Adrenal gland (tissue), 19 donors: ENCODE measurements at places on chromosomes 5 and 9.

DNA sequence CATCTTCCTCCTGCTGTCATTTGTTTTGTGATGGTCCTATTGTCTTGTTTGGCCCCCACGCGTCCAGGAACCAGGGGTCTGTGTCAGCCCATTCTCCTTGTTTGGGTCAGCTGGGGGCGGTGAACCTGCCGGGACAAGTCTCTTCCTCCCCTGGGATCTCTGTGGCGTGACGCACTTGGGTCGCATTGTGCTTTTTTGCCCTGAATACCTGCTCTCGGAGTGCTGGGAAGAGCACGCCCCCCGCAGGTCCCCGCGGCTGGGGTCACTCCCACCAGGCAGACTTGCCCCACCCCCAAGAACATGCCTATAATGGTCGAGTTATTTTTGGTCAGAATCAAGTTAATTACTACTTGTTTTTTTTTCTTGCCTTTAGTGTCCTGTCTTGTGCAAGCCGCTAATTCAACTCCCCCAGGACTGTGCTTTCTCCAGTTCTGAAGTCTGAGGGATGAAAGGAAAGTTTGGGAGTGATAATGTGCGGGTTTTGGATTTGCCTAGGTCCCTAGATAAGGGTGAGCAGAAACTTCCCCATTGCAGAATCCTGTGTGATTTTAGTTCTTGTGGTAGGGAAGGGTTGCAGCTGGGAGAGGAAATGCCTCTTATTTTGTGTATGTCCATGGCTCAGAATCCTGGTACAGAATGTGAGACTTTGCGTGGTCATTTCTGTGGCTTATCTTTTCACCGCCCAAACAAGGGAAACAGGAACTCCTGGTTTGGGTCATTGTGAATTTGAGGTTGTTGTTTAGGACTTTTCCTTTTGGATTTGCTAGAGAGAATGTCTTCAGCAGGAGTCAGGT is 789 bp downstream of the ACER2 start:
- peak; percentile 57 for DNase-seq

- DNase-seq: peak; percentile 59
Observed at GRCh38 chr5:142360607-142361120, 35.8 kb upstream of the SPRY4 start.

- DNase-seq: no peak
Observed at GRCh38 chr9:125691869-125692268, 15.1 kb downstream of the MAPKAP1 start.

DNA sequence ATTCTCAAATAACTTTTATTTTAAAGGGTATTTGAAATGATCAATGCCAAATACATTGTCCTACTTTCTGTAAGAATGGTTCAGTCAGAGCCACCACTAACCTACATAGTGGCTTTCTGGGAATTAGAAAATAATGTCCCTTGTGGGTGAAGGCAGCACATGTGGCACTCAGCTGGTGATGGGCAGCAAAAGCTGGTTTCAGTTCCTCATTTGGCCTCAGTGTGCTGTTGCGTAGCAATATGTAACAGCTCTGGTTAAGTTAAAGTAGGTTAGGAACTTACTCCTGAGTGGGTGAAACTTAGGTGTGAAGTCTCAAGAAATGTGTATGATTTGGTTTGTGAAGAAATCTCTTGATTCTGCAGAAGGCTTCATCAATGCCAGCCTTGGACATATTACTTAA is 99.6 kb upstream of the SPEF2 start:
- no peak for DNase-seq

DNA sequence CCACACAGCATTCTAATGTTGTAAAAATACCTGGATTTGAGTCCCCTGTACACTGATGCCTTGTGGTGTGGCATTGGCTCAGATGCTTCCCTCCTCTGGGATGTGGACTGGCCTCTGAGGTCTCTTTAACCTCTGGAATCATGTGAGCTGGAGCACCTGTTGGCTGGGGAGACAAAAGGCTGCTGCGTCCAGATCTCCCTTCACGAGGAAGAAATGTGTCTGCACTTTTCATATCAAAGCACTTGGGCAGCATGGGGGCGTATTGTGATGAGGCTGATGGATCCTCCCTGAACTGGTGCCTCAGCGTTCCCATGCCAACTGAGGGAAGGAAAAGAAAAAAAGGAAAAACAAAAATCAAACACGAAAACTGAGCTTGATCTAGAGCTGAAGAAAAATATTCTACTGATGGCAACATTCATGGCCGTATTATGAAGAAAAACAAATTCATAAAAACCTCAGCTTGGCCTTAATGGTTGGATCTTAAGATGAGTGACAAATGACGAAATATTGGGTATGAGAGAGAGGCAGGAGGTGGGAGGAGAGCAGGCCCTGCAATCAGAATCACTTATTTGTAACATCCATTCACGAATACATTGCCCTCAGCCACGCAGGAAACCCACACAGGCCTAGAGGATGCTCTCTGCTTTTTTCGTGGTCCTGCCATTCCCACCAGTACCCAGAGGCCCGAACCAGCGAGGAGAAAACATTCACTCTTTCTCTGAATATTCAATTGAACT is 26.2 kb downstream of the GRIA1 start:
- no peak for DNase-seq

DNA sequence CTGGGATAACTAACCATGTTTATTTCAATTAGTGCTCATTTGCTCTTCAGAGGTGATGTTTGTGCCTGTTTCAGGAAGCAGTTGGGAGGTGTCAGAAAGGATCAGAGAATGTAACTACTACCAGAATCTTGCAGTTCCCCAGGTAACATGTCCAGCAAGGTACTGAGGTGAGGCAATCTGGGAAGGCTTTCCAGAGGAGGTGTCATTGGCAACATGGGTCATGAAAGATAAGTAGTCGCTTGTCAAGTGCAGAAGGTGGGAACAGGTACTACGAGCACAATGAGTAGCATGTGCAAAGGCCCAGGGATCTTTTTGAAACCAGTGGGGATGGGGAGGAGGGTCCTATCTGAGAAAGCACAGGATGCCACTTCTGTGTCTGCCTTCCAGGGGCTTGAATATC is 4.8 kb downstream of the SMIM23 start:
- no peak for DNase-seq

- DNase-seq: peak; percentile 79
Observed at GRCh38 chr5:35214051-35214450, 16.2 kb downstream of the PRLR start.

DNA sequence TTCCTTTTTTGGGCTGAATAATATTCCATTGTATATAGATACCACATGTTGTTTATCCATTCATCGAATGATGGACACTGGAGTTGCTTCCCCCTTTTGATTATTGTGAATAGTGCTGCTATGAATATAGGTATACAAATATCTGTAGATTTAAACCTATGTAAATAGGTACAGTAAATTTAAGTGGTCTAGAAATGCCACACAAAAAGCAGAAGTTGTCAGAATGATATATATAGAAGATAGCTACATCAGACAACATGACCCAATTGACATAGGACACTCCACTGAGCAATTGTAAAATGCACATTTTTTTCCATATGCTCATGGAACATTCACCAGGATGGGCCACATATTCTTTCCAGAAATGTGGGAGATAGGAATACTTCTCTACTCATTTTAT is 77.6 kb downstream of the SMIM15 start:
- DNase-seq: no peak

- DNase-seq: no peak
Observed at GRCh38 chr5:62376064-62376463, 27.6 kb downstream of the DIMT1 start.

- DNase-seq: no peak
Observed at GRCh38 chr9:72839085-72839484, 113.8 kb downstream of the ALDH1A1 start.

GRCh38 chr9:14591411-14591810 is 101.8 kb downstream of the ZDHHC21 start:
- DNase-seq: no peak

GRCh38 chr5:154753792-154754191 is 1.4 kb upstream of the LARP1 start:
- DNase-seq: peak; percentile 87

- no peak for DNase-seq
Observed at GRCh38 chr9:81227507-81228245, 461.7 kb downstream of the TLE1 start.

- DNase-seq: peak; percentile 18
Observed at GRCh38 chr9:8857926-8858595, 1058.5 kb upstream of the DMAC1 start.

GRCh38 chr9:129559506-129559881 is 61.4 kb downstream of the C9orf50 start:
- no peak for DNase-seq

DNA sequence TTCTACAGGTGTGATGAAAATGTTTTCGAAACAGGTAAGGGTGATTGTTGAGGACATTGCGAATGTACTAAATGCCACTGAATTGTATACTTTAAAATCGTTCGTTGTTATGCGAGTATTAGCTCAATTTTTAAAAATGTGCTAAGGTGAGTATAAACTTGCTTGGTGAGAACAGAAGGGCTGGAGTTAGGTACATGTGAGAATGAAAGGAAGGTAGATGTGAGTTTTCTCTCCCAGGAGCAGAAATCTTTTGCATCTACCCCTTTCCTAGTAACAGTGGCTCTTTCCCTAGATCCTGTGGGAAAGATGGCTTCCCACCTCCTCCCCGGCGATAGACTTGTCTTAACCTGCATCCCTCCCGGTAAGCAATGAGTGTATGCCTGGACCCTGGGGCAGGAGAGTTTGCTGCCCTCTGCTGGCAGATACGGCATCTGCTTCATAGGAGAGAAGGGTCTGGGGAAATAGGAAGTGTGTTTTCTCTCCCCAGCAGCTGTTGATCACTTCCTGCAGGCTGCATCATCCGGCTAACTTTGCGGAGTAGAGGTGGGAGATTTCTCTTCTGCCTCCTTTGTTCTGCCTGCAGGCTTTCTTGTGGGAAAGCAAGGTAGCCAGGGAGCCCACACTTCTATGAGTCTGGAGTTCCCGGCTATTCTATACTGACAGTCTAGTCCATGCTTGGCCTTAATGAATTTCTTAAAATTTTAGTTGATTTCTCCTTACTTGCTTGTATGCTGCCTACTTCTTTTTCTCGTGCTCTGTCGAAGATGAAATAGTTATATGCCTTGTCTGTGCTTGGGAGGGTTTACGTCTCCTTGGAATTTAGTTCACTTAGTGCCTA is 373.3 kb upstream of the SEMA6A start:
- DNase-seq: peak; percentile 82

DNA sequence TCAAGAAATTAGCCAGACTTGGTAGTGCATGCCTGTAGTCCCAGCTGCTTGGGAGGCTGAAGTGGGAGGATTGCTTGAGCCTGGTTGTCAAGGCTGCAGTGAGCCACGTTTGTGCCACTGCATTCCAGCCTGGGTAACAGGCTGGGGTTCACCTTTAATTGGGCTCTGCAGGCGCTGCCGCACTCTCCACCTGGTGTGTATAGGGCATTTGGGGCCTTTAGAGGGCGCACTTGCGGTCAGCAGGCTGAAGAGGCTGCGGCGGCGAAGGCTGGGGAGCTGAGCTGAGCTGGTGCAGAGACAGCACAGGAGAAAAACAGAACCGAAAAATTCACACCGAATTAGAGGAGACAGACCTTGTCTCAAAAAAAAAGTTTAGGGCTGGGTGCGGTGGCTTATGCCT is 31.2 kb downstream of the CDK7 start:
- DNase-seq: no peak

- no peak for DNase-seq
Observed at GRCh38 chr5:130995851-130996250, 169.2 kb downstream of the HINT1 start.

DNA sequence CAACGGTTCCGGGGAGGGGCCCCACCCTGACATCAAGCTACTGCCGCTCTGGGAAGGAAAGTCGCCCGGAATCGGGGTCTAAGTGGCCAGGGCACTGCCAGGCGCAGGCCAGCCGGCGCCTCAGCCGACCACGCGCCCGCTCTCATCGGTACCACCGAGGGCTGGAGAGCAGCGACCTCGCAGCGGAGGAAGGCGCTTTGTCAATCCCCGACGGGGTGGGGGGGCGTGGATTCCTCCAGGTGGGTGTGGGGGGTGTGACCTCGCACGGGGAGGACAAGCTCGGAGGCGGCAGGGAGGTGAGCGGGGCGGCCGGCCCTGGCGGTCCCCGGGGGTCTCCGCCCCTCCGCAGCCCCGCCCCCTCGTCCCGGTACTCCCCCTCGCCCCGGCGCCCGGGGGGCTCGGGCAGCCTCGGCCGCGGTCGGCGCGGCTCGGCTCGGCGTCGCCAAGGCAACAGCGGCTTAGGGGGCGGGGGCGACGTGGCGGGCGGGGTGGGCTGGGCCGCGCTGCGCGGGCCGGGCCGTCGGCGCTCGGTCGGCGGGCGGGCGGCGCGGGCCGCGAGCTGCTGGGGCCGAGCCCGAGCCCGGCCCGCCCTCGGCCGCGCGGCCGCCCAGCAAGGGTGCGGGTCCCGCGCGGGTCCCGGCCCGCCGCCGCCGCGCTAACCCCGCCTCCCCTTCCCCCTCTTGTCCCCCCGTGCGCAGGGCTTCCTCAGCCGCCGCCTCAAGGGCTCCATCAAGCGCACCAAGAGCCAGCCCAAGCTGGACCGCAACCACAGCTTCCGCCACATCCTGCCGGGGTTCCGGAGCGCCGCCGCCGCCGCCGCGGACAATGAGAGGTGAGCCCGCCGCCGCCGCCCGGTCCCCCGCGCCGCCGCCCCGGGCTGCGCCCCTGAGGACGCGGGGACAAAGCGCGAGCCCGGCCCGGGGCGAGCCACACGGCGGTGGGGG is 47.5 kb downstream of the DAB2IP start:
- DNase-seq: peak; percentile 61

DNA sequence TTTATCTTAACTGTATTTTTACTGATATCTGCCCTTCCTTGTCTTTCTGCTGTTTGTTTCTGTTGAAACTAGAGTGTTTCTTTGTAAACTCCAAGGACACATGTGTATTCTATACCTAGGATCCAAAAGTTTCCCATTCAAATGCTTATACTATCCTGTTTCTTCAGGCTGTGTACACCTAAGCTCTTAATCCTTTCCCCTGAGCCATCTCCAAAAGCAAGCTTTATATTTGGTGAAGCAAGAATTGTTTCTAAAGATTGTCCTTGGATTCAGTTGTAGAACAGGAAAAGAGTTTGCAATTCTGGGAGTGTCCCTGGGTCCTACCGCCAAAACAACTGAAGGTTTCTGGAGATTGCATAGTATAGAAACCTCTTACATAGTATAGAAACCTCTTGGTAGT is 65.9 kb downstream of the CWC27 start:
- no peak for DNase-seq

GRCh38 chr9:68896486-68896885 is 117.4 kb downstream of the PRKACG start:
- DNase-seq: no peak

- no peak for DNase-seq
Observed at GRCh38 chr9:4938496-4938895, 46.6 kb upstream of the JAK2 start.

DNA sequence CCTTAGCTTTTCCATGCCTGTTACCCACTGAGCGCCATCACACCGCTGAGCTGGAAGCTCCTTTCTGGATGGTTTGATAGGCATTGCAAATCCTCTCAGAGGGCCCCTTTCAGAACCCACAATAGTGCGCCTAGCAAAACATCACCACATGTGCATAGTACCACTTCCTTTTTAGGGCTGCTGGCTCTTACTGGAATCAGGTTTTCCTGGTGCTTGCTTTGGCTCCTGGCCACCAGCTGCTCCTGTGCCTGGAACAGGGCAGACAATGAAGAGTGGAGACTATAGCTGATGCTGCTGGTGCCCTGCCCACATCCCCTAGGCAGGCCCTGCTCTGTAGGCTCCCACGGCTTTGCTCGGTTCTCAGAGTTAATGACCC is 163.6 kb upstream of the SEMA6A start:
- DNase-seq: peak; percentile 29
